ENCODE measurements at places on chromosomes 2 and 18.
A peak's percentile ranks its signal among the peaks of the same experiment; 100 is the strongest.

DNA sequence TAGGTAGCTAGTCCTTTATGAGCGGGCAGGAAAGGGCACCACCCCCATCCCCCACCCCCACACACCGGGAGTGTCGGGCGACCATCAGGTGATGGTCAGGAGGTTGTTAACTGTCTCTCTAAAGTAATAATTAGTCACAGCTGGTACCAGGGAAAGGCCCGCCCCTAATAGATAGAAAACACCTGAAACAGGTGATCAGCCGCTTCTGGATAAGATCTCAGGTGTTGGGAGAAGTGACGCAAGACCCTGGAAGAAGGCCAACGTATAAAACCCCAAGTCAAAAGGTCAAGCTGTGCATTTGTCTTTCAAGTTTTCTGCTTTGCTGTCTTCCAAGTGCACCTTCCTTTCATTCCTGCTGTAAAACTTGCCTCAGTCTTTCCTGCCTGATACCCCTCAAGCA lies 59.6 kb upstream of the LINC00305 start:
- DNase-seq = no peak

DNA sequence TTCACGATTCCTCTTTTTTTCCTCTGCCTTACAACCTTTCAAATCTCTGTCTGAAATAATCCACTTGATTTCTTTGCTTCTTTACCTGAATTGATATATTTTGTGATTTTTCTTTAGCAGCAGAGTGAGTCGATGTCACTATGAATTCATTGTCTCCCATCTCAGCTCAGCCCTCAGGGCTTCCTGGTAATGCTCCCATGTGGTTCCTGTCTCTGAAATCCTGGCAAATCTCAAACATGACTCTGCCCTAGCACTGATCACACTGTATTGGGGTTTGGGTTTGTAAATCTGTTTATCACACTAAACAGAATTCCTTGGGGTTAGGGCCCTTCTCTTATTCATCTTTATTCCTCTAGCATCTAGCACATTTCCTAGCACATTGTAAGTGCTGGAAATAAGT lies 43.0 kb upstream of the MSTN start:
- DNase-seq = no peak

DNA sequence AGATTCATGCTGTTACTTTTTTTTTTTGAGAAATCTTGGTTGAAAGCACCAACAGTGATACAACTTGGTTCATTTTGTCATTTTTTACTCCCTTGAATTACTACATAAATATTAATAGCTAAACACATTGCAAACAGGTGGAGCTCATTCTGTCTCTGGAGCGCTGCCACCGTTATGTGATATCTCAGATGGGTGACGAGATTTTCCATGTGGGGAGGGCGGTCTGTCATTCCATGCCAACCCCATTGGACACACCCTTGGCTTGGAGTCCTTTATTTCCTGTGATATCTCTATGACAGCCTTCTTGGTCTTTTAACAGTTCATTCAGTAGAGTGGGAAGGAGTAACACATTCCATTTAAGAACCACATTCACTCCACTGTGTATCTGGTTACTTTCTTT lies 794.8 kb downstream of the SATB2 start:
- peak; percentile 6 for DNase-seq

DNA sequence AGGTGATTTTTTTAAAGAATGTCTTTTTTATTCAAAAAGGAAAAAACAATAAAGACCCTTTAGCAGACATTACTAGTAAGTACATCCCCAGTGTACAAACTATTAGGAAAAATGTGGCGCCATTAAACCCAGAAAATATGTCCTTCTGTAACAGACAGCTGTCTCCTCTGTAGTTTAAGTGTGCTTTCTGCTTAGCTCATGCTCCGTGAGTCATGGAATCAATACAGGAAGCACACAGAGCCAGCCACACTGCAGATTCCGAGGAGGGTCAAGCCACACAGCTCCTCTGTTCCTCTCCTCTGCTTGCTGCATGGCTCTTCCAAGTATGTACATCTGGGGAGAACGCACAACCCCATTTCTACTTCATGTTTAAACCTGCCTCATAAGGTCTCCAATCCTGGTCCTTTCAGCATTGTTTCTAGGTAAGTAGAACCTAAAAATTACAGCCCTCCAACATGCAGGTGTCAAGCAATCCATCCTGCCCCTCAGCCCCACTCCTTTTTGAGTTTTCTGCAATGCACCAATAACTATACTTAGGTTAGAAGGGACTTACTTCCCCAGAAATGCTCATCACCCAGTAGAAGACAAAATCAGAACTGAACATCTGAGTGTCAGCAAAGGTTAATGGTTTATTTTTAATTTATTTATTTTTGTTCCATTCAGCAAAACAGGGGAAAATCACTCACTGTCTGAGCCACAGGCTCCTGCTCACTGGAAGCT lies 37.5 kb downstream of the ACVR1 start:
- peak; percentile 68 for DNase-seq

DNA sequence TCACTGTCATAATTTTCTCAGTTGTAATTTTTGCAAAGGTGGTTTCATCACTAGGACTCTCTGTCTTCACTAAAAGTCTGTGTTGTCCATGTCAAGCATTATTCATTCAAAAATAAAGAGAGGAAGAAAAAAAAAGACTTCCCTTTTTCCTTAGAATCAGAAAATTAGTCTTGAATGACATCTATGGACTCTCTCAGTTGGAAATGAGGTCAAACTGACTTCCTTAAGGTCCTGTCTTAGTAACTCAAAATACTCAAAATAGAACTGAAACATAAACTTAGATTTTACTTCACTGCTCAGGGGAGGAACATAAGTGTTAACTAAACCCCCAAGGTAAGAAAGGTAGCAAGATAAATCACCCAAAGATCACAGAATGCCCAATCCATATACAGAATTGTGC lies 2.2 kb upstream of the ZNF407 start:
- DNase-seq = no peak

- no peak for DNase-seq
Measured at GRCh38 chr2:136373841-136374240, 255.9 kb upstream of the CXCR4 start.

- no peak for DNase-seq
Measured at GRCh38 chr2:176385219-176385759, 116.0 kb downstream of the MTX2 start.

- DNase-seq = peak; percentile 41
Measured at GRCh38 chr18:10049747-10050146, 135.9 kb downstream of the VAPA start.

DNA sequence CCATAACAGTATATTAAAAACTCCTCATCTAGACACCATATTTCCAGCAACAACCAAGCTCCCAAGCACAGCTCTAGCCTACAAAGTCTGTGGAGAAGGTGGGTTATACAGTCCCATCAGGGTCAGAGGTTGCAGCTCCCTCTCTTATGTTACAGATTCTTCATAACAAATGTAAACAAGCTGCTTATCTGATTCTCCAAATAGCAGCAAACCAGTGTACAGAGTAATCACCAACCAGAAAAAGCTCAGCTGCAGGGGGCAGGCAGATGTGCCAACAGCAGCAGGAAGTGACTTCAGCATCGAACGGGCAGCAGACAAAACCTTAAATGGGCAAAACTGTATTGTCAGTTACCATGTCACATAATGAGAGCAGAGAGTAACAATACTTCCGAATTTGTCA lies 52.9 kb upstream of the NABP1 start:
- no peak for DNase-seq

DNA sequence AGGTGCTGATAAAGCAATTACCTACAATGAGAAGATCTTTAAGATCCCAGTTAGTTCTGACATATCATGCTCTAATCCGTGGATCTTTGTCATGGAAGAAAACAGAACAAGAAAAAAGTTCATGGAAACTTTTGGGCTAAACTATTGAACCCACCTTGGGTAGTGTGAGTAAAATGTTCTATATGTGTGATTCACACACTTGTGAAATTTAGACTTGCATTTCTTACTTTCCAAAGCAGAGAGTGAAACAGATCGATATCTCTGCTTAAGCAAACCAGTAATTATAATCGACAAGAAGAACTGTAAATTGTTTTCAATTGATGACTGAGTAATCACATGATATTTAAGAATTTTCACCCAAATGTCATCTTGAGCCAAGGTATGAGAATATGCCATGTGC lies 214.2 kb downstream of the HRH4 start:
- DNase-seq = no peak

- no peak for DNase-seq
Measured at GRCh38 chr2:66805968-66806367, 371.0 kb downstream of the MEIS1 start.

- DNase-seq = peak; percentile 20
Measured at GRCh38 chr18:61605376-61606067, 272.3 kb downstream of the CDH20 start.

GRCh38 chr2:16777123-16777870 lies 111.7 kb upstream of the CYRIA start:
- DNase-seq = no peak

- DNase-seq = no peak
Measured at GRCh38 chr2:181846399-181847197, 44.9 kb upstream of the ITPRID2 start.

GRCh38 chr2:99638791-99639190 lies 149.0 kb upstream of the REV1 start:
- DNase-seq = no peak

DNA sequence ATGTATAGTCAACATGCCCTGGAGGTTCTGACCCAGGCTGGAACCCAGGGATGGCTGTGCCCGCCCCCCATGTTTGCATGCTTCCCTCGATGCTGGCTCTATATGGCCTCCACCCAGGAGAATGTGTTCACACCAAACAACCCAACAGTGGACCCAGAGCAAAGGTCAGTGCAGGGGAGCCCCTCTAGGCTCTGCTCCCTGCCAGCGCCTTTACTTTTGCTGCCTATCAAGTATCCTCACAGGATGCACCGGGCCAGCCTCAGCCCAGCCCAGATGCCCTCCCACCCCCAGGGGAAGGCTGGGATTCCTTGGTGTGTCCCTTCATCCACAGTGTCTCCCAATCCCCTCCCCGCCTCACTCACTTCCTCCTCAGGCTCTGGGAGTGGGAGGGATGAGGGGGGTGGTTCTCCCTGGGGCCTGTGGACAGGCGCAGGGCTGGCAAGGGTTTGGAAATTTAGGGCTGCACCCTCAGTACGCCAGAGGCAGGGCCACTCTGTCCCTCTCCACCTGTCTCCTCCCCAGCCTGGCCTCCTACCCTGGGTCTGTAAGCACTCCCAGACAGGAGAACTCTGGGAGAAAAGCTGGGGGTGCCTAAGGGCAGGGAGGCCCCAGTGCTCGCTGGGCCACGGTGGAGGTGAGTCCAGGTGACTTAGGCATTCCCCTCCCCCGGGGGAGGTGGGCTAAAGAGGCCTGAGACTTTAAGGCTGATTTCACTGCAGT lies 2.3 kb downstream of the ATP6V1B1 start:
- DNase-seq = no peak

DNA sequence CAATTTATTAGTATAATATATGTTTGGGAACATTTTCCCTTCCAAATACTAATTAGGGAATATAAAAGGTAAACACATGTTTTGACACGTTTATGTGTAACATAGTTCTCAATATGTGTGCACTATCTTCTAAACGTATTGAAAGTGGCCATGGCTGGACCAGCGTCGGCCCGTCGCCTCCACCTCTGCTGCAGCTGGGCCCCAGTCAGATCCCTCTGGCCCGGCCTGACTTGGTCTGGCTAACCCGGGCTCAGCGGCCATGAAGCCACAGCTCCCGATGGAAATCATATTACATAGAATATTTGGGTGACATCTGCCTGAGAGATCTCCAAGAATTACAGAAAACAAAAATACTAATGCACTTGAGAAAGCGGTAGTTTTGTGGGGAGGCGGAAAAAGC lies 474.4 kb upstream of the CDH2 start:
- DNase-seq = no peak

All from fibroblast of the aortic adventitia (primary cell).